ENCODE measurements at places on chromosomes 12 and 14. TPM values are rescaled to one million over a fixed set of nuclear protein-coding genes. Genes with fewer than 3 reads are reported as not detected.

DNA sequence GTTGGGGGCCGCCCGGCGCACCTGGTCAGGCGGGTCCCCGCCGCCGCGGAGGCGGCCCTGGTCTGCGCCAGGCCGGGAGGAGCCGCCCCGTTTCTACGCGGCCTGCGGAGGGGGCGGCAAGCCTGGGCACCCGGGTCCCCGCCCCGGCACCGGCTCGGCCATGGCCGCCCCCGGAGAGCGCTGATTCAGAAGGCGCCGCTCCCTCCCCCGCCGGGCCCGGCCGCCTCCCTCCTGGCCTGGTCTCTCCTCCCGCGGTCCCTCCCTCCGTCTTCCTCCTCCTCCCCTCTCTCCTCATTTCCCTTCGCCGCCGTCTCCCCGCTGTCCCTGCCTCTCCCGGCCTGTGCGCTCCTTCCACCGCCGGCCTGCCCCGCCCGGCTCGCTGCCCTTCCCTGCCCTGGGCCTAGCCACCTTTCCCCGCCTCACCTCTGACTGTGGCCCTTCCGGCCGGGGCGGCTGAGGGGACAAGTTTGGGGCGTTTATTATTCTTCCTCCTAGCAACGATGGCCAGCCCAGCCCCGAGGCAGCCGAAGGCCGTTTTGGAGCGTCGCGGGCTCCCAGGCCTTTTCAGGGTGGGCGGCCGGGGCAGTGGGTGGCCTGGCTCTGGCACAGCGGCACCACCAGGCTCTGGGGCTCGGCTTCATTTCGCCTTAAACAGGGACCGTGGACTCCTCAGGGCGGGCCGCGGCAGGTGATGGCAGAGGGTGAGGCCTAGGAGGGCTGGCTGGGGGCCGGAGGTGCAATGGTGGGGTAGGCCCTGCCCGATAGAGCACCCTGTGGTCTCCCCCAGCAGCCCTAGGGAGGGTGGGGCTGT lies 768 bp downstream of the CEP170B start:
- no peak for DNase-seq

Gene TXNDC16
- total RNA-seq, result 20.6 TPM

DNA sequence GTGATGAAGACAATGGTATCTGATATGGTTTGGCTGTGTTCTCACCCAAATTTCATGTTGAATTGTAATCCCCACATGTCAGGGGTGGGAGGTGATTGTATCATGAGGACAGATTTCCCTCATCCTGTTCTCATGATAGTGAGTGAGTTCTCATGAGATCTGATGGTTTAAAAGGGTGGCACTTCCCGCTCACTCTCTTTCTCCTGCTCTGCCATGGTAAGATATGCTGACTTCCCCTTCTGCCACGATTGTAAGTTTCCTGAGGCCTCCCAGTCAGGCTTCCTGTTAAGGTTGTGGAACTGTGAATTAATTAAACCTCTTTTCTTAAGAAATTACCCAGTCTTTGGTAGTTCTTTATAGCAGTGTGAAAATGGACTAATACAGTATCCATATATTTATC lies 25.6 kb upstream of the PTHLH start:
- DNase-seq, result no peak

Gene VRTN
- total RNA-seq, result not detected

DNA sequence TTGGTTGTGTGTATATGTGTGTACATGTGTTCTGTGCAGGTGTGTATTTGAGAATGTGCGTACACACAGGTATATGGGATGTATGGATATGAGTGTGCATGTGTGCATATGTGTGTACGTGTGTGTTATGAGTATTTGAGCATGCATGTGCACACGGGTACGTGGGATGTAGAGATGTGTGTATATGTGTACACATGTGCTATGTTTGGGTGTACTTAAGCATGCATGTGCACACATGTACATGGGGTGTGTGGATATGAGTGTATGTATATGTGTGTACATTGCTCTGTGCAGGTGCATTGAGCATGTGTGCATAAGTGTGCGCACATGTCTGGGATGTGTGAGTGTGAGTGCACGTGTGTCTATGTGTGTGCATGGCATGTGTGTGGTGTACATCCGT lies 34.3 kb upstream of the SFSWAP start:
- DNase-seq, result no peak

Gene SLC38A4
- not detected for total RNA-seq

DNA sequence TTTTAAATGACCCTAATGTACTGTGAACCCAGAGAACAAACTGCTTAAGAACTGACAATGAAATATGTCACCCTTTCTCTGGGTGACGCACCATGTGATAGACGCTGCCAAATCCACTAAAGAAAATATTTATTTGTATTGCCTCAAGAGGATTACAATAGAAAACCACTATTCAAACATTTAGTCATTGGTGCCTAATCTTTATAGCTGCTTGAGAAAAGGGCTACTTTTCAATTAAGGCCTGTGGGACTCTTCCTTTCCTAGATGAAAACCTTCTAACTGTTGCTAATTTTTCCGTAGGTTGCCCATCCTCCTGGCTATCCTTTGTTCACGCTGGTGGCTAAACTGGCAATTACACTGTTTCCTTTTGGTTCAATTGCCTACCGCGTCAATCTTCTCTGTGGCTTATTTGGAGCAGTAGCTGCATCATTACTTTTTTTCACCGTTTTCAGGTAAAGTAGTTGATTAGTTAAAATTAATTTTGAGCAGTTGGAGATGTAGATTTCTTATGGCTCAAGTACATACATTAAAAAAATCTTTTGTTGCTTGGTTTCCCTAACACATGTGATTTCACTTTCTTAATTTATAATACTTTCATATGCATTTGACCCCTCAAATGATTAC lies 6.0 kb downstream of the TMEM260 start:
- DNase-seq, result no peak

GRCh38 chr14:91354979-91355685 lies 62.5 kb downstream of the CCDC88C start:
- DNase-seq, result peak; percentile 91

DNA sequence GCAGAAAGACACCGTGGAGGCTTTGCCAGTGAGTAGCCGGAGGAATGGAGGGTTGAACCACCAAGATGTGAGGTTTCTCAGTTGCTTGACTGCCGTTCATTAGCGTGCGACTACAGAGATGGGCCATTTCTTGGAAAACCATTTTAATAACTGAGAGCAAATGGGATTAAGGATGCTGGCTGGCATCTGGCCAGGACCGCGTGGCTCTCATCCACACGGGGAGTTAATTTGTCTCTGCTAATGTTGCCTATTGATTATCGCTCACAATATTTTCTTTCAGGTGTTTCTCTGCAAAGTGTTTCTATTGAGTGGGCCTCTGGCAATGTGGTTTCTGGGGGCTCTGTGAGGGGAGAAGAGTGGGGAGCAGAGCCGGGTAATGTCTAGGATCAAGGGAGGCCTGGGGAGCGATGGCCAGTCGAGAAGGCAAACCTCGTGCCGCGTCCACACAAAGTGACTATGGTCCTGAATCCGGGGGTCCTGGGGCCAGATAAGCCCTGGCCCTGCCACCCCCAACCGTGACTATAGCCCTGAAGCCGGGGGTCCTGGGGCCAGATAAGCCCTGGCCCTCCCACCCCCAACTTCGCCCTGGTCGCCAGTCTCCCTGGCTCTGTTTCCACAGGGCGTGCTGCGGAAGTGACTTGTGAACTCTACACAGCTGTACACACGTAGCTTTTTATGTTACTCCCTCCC lies 110.6 kb downstream of the PRMT8 start:
- no peak for DNase-seq

DNA sequence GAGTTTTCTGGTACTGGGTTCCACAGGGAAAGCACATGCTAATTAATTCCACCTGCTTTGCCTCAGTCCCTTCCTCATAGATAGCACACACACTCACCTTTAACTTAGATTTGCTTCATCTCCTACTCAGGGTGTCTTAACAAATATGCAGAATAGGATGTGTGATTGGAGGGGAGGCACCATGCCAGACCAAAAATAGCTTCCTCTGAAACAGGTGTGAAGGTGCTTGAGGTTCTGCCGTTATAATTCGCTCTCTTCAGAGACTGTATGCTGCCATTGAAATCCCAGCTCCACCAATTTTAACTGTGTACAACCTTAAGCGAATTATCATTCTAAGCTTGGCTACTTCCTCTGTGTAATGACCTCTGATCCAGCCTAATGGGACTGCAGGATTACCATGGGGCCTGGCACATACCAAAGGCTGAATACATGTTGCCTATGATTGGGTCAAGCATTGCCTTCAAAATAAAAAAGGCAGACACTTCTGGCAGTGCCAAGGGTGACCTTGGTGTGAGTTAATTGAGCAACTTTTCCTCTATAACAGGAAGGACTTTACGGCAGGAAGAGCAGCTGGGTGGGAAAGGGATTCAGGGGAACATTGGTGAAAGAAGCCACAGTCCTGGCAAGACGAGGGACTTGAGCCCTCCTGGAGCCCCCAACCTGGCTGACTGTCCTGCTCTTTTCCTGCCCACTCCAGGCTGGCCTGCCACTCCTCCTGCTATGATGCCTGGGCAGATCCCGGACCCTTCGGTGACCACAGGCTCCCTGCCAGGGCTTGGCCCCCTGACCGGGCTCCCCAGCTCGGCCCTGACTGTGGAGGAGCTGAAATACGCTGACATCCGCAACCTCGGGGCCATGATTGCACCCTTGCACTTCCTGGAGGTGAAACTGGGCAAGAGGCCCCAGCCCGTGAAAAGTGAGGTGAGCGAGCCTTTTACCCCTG lies 9.7 kb downstream of the JDP2 start:
- DNase-seq, result no peak

Gene PPP1R1A
- not detected for total RNA-seq

DNA sequence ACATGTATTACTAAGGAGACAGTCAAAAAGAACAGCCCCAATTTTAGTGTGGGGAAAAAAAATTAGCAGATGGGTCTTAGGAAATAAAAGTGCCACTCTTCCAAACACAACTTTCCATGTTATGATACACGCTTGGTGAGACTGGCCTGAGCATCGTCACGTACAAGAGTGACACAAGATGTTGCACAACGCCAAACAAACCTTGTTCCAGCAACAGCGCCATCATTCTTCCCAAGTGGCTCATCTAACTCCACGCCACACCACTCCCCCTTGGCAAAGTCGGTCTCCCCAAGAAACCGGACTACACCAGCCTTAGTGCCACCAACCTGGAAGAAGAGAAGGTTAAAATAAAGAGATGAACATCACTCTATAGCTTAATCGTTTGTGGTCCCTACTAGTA lies 58.7 kb downstream of the CLIP1 start:
- DNase-seq, result no peak

GRCh38 chr12:32753605-32754004 lies 2.1 kb downstream of the YARS2 start:
- no peak for DNase-seq

GRCh38 chr14:32697114-32697513 lies 241.6 kb upstream of the NPAS3 start:
- no peak for DNase-seq

DNA sequence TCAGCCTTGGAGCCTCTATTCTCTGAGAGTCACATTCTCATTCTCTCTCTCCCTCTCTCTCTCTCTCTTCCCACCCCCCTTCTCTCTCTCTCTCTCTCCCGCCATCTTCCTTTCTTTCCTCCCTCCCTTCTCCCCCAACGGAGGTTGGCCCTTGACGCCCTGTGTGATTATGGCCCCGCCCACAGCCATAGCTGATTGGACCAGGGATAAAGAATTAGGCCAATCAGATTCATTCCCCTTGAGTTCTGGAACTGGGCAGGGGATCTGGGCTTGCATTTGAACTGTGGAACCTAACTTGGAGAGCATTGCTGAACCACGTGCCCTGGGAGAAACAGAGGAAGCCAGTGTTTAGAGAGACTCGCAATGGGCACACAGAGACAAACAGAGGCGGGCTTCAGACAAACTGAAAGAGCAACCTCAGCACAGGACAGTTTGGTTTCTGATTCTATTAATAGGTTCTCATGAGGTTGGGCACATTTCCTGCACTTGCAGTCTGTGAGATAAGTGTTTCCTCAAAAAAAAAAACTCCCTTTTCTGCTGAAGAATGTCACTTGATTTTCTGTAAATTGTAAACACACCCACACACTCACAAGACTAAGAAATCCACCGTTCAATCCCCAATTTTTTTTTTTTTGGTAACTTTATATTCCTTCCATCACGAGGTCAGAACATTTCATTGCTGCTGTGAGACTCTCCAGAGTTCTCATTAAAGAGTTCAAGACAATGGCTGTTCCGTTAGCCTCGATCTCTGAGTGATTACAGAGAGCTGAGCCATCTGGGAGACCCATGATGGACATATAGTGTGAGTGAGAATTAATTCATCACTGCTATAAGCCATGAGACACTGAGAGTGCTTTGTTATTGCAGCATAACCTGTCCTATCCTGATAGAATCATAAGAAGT lies 3.5 kb upstream of the P2RX7 start:
- peak; percentile 89 for DNase-seq

DNA sequence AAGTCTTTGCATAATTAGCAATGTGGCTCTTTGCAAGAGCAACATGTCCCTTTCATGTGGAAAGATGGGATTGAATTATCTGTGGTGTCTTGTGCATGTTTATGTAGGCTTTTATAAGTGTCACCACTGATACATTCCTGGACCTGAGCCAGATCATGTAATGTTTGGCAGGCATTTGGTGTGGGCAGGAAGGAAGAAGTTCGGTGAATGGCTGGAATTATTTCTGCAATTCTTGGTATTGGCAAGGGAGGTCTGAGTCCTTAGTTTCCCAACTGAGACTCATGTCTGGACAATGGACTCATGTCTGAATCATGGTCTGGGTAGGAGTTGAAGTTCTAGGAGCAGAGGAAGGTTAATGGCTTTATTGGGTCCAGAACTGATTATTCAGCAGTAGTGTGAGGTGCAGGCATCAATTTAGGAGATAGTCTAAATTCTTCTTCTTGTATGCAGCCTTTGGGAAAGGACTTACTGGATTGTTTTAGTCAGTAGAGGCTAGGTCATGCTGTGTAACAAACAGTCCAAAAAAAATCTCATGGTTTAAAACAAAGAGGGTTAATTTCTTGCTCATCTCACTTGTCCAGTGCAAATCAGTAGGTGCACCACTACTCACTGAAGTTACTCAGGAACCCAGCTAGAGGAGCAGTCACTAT lies 186.5 kb upstream of the LHX5 start:
- DNase-seq, result no peak

- no peak for DNase-seq
Measured at GRCh38 chr12:106913456-106913855, 42.3 kb upstream of the TMEM263 start.

DNA sequence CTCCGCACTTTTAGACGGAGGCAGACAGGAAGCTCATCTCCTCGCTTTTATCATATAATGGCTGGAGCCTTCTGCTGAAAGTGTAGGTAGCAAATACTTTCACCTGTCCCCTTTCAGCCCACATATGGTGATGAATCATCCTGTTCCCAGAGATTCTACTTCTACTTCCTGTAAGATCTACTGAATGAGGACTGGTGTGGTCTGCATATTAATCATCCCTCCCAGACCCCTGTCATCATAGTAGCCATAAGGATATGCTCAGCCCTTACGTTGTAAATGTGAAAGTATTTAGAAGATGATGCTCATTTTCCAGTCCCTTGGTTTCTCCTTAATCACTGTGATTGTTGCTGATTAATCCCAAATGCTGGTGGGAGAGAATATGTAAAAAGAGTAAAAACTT lies 268.2 kb upstream of the GRIP1 start:
- no peak for DNase-seq

- DNase-seq, result peak; percentile 51
Measured at GRCh38 chr12:123062681-123063486, 82.4 kb downstream of the ARL6IP4 start.

GRCh38 chr12:29211696-29212095 lies 62.6 kb downstream of the FAR2 start:
- DNase-seq, result no peak
